Activated CD4-positive, alpha-beta T cell treated with anti-CD3 and anti-CD28 coated beads, Interleukin-2, amount 50 U/mL, for 48 hours (primary cell): ENCODE measurements at places on chromosomes 16 and 17.

- DNase-seq = peak; percentile 66
Measured at GRCh38 chr17:76383546-76384221, 725 bp upstream of the SPHK1 start.

GRCh38 chr17:43665084-43665936, 3.6 kb upstream of the MEOX1 start:
- DNase-seq = no peak

DNA sequence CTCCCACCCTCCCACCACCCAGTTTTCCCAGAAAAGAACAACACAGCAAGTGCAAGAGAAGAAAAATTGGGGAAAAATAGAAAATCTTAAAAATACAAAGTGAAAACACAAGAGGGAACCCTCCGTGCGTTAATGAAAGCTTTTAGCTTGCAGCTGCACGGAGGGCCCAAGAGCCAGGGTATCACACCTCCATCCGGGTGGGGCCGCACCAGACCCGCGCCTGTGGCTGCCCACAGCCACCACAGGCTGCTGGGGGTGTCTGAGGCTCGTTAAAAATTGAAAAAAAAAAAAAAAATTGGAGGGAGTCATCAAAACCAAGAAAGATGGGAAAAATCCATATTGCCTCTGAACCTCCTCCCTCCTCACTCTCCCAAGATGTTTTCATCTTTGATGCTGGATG, 18.6 kb downstream of the ENGASE start:
- DNase-seq = no peak

- peak; percentile 78 for DNase-seq
Measured at GRCh38 chr17:1487939-1488825, 4.3 kb downstream of the MYO1C start.

- no peak for DNase-seq
Measured at GRCh38 chr17:2946144-2946543, 117.3 kb downstream of the OR1D5 start.

DNA sequence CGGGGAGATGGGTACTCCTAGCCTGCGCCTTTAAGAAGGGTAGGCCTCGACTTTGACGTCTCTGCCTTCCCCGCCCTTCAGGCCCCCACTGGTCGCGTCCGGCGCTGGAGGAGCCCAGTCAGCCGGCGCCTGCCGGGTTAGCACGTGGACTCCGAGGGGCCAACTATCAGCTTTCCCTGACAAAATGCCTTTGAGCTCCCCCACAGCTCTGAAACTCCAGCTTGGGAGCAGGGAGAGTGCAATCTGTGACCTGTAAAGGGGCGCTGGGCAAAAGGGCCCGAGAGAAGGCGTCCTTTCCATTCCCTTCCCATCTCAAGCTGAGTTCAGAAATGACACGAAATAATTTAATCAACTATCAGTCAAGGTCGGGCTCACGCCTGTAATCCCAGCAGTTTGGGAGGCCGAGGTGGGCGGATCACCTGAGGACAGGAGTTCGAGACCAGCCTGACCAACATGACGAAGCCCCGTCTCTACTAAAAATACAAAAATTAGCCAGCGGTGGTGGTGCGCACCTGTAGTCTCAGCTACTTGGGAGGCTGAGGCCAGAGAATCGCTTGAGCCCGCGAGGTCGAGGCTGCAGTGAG, 2.3 kb upstream of the SLC25A39 start:
- peak; percentile 92 for DNase-seq

- DNase-seq = no peak
Measured at GRCh38 chr16:30585022-30585399, 486 bp downstream of the ZNF785 start.

DNA sequence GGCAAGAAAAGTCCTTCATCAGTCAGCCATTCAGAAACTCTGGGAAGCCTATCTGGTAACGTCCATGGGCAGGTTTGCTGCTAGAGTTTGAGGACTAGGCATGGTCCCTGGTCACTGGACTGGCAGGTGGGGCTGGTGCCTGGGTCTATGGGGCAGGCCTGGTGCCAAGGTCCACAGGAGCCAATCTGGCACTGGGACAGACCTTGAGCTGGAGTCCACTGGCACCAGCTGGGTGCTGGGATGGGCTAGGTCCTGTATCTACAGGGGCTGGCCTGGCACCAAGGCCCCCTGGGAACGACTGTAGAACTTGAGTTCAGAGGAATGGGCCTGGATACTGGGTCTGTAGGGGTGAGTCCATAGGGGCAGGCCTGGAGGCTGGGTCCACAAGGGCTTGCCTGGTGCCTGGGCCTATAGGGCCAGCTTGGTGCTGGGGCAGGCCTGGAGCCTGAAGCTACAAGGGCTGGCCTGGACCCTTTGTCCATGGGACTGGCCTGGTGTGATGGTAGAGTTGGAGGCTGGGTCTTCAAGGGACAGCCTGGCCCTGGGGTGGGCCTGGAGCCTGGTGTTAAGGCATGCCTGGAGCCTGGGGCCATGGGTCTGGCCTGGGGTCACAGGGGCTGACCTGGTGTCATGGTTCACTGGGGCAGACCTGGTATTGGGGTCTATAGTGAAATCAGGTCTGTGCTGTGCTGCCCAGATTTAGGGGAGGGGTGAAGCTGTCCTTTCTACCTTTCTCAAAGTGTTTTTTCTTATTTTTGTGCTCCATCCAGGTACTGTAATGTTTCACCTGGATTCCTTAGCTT, 30.5 kb upstream of the NKD1 start:
- DNase-seq = no peak

DNA sequence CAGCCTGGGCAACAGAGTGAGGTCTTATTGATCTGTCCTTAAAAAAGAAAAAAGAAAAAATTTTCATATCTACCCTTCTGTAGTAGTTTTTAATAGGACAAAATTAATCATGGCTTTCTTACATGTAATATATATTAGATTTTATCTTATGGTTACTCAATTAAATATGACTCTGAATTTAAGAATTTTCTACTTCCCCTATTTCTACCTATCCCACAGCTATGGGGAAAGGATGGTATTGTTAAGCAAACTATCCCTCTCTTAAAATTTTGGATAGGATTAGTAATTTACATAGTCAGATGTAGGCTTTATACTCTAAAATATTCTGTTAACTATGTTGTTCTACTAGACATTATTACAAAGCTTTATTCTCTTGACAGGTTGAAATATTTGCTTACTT, 62.5 kb downstream of the NQO1 start:
- no peak for DNase-seq

DNA sequence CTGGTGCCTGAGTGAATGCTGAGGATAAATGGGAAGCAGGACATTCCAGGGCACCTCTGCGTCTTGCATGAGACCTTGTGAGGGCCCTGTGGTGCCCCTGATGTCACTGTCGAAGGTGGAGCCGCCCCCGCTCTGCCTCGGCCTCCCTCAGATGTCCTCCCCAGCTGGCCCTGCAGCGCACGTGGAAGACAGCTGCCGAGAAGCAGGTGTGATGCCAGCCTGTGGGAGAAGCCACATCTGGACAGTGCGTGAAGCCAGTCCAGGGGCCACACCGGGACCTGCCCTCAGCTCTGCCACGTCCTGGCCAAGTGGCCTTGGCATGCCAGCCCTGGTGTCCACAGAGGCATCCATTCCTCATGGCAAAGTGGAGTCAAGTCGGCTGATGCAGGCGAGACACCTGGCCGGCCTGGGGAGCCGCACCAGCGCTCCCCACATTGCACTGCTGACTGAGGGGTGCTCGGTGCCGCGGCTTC, 21.6 kb upstream of the METRNL start:
- no peak for DNase-seq

DNA sequence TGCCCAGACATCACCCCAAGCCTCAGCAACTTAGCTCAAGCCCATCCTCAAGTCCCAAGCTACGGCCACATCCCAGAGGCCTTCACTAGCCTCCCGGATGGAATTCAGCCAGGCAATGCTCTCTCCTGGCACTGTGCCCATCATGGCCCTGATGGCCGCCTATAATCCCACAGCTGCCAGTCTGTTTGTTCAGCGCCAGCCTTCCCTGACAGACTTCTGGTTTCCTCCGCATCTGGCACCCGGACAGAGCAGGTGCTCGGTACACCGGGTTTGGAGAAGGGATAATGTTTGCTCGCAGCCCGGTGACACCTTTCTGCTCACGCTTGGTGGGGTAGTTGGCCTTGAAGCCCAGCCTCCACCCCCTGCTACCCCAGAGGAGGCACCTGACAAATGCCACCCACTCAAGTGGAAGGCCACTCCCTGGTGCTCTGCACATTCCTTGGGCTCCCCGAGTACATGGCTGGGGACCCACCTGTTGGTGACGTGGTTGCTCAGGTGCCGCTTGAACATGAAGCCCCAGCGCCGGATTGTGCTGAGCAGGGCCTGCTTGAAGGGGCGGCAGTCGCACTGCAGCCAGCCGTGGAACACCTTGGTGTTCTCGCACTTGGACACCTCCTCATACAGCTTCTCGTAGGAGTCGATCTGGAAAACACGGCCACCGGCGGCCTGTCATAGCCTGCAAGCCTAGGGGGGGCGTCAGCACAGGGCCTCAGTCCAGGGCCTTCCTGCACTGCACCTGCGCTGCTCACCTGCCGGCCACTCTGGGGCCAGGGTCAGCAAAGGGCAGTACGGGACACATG, 47.1 kb downstream of the DNAH17 start:
- DNase-seq = no peak

DNA sequence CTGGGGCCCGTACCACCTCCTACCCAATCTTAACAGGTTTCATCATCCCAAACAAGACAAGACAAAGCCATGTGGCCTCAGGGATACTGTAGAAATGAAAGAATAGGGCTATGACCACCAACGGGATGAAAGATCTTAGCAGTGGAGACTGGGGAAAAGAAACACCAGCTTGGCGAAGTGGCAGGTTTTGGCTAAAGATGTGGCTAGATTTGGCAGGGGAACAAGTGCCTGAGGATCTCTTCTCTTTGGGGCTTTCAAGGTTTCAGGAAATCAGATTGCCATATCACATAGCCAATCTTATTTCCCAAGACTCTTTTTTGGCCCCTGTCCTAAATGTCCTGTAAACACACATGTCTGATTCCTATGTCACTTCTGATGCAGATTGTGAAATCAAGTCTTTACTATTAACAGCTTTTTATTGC, 6.9 kb downstream of the KRT24 start:
- no peak for DNase-seq

GRCh38 chr16:83951544-83951943, 1.5 kb upstream of the OSGIN1 start:
- no peak for DNase-seq

DNA sequence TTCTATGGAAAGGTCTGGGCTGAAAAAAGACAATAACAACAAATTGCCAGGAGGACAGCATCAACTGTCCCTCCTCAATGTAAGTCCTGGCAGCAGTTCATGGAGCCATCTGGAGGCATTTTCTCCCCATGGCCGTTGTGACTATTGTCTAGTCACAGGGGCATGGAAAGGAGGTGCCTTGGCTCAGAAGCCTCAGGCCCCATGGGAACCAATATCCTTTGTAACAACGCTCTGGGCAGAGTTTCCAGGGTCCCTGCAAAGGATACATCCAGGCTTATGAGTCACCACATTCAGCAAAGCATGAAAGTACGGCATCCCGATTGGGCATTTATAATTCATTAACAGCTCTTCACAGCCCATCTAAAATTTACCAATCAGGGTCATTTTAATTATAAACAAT, 85.2 kb downstream of the GLG1 start:
- DNase-seq = no peak
